NCI-H526 treated with DMSO at 0.1 percent for 48 hours (cell line): ENCODE measurements at places on chromosomes 4 and X.

DNA sequence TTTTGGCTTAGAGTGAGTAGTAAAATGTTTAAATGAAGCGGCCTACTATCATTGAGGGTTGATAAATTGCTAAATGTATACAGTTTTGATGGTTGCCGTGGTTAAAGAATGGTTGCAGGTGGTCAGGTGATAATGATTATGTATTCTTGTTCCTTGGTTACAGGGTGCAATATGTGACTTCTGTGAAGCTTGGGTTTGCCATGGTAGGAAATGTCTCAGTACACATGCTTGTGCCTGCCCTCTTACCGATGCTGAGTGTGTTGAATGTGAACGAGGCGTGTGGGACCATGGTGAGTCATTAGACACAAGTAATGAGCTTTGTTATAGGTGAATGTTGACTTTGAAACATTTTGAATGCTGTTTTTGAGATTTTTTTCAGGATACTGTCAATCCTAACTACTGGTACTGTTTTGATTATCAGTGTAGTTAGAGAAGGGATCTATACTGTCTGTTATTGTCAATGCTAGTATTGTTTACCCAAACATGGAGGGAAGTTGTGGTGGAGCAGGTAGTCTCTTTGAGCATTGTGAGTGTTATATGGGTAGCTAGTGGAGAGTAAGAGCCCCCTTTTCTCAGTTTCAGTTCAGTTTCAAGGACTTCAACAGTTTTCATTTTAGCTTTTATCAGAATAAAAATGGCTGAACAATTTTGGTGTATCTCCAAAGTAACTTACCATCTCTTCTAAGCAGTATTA lies 8.9 kb downstream of the ZNF330 start:
- no peak for DNase-seq

- DNase-seq, result no peak
Observed at GRCh38 chr4:76943129-76943620, 6.4 kb upstream of the SEPTIN11 start.

DNA sequence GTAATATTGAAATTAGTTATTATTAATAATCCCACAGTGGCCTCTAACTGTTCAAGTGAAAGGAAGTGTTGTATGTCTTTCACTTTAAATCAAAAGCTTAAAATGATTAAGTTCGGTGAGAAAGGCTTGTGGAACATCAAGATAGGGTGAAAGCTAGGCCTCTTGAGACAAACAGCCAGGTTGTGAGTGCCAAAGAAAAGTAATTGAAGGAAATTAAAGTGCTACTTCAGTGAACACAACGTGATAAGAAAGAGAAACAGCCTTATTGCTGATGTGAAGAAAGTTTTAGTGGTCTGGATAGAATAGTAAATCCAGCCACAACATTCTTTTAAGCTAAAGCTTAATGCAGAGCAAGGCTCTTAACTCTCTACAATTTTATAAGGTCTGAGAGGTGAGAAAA lies 42.6 kb upstream of the IL13RA2 start:
- no peak for DNase-seq

DNA sequence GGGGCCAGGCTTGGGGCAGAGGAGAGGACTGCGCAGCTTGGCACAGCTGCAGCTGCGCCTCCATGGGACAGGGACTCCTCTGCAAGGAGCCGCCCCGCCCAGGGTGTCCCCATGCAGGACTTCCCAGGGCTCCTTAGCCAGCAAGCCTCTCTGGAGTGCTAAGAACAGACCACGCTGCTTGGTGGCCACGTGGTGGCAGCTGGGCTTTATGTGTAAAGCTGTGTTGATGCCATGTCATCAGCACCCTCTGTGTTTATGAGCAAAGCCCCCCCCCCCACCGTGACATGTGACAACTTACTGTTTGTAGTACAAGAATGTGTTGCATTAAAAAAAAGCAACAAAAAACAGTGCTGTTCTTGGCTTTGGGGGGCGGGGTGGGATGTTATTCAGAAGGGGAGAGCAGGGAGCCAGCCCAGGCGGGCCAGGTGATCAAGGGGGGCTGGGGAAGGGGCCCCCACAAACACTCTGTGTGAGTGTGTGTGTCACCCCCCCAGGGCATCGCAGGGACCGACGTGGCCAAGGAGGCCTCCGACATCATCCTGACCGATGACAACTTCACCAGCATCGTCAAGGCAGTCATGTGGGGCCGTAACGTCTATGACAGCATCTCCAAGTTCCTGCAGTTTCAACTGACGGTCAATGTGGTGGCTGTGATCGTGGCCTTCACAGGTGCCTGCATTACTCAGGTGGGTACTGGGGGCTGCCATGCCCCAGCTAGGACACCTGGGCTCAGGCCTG lies 40.3 kb downstream of the ATP2B3 start:
- no peak for DNase-seq

DNA sequence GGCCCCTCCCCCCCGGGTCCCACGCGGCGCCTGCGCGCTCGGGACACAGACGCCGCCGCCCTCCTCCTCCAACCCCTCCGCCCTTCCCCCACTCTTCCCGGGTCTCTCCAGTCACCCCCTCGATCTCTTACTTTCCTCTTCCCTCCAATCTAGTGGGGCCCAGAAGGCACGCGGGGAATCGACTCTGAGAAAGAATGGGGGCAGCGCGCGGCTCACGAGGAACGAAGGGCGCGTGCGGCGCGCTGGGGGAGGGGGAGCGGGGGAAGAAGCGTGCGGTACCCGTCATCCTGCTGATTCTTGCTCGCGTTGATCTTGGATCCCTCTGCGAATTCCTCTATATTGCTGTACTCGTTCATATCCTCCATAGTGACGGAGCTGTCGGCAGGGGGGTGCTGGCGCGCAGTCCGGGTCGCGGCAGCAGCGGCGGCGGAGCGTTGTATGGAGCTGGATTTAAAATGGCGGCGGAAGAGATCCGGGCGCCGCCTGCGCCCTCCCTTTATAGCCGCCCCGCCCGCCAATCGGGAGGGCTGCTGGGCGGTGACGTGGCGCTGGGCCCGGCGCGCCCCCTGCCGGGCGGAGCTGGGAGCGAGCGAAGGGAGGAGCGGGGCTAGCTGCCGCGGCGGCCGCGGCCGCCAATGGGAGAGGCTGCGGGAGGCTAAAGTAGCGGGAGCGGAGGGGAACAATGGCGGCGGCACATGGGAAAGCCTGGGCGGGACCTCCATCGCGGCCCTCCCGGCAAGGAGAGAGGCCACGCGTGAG lies 1.1 kb downstream of the HNRNPDL start:
- peak; percentile 75 for DNase-seq

DNA sequence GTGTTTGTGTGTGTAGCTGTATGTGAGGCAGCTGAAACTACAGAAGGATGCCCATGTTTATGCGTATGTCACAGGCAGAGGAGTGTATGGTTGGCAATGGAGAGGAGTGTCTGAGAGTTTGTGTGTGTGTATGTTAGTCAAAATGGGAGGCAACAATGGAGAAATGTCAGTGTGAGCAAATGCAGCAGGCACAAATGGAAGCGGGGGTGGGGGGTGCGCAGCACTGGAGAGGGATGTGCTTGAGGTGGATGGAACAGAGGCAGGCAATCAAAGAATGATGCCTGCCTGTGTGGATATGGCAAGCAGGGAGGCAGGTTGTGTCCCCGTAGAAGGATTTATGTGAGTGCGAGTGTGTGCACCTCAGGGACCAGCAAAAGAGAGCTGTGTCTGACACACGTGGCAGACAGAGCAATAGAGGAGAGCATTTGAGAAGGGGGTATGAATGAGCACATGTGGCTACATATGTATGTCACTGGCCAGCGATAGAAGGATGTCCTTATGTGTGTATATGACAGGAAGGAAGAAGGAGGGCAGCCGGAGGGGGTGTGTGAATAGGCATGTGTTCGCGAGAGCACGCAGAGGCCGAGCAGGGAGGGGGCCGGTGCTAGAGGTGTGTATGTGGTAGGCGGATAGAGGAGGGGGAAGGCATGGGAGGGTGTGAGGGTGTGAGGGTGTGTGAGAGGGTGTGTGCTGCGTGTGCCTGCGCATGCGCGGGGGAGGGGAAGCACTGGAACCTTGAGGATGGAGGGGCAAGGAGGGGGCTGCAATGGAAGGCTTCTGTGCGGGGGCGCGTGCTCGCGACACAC lies 1.1 kb downstream of the PJA1 start:
- no peak for DNase-seq

- DNase-seq, result no peak
Observed at GRCh38 chrX:39985071-39985470, 112.7 kb downstream of the BCOR start.

- DNase-seq, result no peak
Observed at GRCh38 chrX:115582616-115583495, 21.9 kb downstream of the PLS3 start.

DNA sequence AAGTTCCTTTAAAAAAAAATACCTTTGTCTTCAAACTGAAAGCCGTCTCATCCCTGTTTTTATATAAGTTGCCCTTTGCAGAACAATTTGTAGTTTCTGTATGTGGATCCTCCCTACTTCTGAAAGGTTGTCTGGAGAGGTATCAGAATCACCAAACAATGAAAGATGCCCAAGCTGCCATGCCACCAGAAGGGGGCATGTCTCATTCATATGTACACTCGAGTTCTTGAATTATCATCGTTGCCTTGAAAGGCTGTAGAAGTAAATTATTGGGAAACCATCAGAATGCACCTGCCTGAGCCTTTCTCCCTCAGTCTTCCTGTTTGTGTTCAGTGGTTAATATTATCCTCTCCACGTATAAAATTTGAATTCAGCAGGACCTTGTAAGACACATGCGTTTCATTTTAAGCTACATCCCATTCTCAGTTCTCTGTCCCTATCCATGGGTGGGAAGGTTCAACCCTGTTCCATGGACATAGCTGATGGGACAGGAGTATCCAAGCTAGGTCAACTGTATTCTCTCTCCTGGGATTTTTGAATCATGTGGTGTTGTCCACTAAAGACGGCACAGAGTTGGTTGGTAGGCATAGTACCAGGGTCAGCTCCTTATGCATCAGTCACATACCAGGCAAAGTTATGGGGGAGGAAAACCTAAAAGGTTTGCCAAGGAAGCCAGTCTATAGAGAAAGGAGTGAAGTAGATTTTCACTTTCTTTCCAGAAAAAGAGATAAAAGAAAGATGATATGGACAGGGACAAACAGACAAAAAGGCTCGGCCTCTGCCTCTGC lies 24.0 kb downstream of the GALNT7 start:
- DNase-seq, result no peak

DNA sequence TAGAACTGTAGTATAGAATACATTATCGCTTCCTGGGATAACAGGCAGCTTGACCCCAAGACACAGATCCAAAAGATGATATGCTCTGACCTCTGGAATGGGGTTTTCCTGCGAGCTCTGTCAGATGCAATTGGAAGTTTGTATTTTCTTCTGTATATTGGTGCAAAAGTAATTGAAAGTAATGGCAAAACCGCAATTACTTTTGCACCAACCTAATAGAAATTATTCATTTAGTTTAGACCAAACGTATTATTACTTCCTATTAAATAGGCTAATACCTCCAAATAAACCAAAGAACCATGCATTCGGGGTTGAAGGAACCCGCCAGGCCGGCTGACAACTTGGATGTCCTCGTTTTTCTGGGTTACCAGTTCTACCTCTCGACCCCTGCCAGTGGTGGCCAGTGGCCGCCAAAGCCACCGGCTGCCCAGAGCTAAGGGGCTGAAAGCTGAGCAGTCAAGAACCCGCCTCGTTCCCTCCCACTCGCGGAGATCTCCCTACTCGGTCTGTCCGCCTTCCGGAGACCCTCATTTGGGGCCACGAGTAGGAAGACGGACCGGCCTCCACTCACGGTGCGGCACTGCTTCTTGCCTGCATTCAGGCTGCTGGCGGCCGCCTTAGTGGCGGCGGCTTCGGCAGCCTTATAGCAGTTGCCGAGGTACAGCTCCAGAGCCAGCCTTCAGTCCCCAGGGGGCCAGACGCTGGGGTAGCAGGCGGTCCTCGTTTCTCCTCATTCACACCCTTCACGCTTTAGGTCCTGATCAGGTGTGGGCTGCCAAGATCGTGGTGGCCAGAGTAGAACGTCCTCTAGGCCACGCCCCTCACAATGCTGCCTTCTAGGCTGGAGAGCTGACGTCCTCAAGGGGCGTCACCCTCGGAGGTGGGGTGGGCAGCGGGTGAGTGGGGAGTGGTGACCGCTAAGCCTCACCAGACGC lies 121.9 kb downstream of the RBMX2 start:
- DNase-seq, result peak; percentile 15
